ENCODE measurements at places on chromosomes 7 and 10. TPM values are rescaled to one million over a fixed set of nuclear protein-coding genes. Genes with fewer than 3 reads are reported as not detected.

- H3K36me3 ChIP-seq = no peaks in the 10 kb centered on the region
- DNase-seq = no peak
- H3K27ac ChIP-seq = no peak overlapping the region
- no peaks in the 10 kb centered on the region for H3K4me1 ChIP-seq
These were observed 147.7 kb downstream of the SH2D4B start for GRCh38 chr10:80685355-80685754.

GRCh38 chr7:92798517-92799249, 37.7 kb downstream of the CDK6 start:
- H3K27ac ChIP-seq = no peak overlapping the region
- no peak overlapping the region for H3K4me3 ChIP-seq
- peaks cover 49% of the 10 kb centered on the region for H3K4me1 ChIP-seq
- H3K27me3 ChIP-seq = no peaks in the 10 kb centered on the region

Gene SAMD9L
- 16.4 TPM for total RNA-seq

DNA sequence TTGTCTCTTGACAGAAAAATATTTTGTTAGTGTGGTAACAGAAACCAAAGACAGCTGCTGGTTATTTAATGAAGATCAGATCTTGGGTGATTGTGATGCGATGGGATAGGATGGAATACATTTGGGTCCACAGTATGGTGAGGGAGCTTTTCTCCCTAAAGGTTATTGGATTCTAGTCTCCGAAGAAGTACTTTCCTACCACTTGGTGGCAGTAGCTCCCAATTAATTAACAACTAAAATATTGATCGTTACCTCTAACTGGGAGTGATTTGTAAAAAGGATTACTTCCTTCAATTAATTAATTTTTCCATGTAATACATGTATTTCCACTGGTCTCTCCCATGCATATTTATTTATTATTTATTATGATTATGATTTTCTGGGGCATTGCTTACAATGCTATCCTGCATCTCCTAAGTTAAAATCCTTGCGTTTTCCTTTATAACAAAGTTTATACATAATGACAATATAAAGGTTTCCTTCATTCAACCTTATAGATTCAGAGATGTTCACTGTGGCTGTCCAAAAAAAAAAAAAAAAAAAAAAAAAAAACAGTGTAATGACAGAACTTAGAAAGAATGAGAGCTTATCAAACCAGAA, 25.6 kb downstream of the TMEM196 start:
- H3K4me1 ChIP-seq = no peaks in the 10 kb centered on the region

- H3K4me3 ChIP-seq = no peak overlapping the region
- H3K4me1 ChIP-seq = no peaks in the 10 kb centered on the region
- no peaks in the 10 kb centered on the region for H3K27me3 ChIP-seq
- DNase-seq = no peak
- no peak overlapping the region for H3K27ac ChIP-seq
These were observed 60.8 kb downstream of the DLG5 start for GRCh38 chr10:77865580-77866324.

Data from activated T-cell treated with anti-CD3 and anti-CD28 coated beads, Interleukin-2, amount 50 U/mL, for 72 hours (primary cell).